Esophagus squamous epithelium (tissue), 5 donors: ENCODE measurements at places on chromosomes 16 and 17.

GRCh38 chr17:4219241-4219640 is 44.5 kb downstream of the ANKFY1 start:
- no peak for DNase-seq

DNA sequence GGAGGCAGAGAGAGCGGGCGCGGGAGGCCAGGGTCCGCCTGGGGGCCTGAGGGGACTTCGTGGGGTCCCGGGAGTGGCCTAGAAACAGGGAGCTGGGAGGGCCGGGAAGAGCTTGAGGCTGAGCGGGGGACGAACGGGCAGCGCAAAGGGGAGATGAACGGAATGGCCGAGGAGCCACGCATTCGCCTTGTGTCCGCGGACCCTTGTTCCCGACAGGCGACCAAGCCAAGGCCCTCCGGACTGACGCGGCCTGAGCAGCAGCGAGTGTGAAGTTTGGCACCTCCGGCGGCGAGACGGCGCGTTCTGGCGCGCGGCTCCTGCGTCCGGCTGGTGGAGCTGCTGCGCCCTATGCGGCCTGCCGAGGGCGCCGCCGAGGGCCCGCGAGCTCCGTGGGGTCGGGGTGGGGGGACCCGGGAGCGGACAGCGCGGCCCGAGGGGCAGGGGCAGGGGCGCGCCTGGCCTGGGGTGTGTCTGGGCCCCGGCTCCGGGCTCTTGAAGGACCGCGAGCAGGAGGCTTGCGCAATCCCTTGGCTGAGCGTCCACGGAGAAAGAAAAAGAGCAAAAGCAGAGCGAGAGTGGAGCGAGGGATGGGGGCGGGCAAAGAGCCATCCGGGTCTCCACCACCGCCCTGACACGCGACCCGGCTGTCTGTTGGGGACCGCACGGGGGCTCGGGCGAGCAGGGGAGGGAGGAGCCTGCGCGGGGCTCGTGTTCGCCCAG is 1.2 kb upstream of the CBX4 start:
- DNase-seq = no peak

GRCh38 chr16:87368029-87368770 is 15.4 kb downstream of the FBXO31 start:
- DNase-seq = no peak

GRCh38 chr16:87806261-87806640 is 40.5 kb upstream of the KLHDC4 start:
- DNase-seq = no peak

DNA sequence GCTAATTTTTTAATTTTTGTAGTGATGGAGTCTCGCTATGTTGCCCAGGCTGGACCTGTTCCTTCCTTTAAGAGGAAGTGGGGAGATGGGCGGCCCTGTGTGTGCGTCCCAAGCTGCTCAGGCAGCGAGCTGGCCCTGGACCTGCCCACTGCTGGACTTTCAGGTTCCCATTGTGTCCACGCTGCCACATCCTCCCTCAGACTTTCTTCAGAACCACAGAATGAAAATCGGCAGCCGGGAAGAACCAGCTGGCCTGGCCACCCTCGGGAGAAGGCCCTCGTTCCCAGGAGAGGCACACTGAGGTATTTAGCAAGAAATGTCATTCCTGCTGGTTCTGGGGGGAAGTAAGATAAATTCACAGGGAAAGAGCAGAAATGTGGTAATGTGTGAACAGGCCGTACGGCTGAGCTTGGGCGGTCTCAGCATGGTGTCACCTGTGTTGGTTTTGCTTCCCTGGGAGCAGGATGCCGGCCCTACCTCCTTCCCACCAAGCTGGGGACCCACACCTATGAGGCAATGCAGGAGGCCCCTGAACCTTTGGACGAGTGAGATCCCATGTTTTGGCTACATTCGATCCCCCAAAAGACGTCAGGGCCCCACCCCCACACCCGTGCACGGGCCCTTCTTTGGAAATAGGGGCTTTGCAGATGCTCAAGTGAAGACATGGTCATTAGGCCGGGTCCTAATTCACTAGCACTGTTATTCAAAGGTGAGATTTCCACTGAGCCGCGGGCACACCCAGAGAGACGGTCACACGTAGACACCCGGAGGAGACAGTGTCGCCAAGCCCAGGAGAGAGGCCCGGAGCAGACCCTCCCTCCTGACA is 35.9 kb upstream of the ZNF469 start:
- DNase-seq = no peak

GRCh38 chr17:50864747-50865059 is 1.5 kb downstream of the TOB1 start:
- no peak for DNase-seq

DNA sequence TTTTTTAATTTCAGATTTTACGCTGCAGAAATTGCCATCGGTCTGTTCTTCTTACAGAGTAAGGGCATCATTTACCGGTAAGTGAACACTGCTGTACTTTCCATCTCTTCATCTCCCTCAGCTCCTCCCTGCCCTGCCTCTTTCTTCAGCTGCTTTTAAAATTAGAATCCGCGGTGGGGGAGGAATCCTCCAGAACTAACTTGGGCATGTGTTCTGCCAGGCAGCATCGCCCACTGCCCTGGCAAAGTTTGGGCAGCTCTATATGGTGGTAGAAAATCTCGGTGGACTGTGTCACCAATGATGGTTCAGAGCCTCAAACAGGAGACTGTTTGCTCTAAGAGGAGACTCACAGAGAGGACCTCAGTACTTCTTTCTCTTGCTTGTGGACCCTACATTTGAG is 81.6 kb upstream of the CACNG3 start:
- DNase-seq = no peak
